Fibroblast of upper back skin (primary cell): ENCODE measurements at places on chromosomes 12 and 14.

DNA sequence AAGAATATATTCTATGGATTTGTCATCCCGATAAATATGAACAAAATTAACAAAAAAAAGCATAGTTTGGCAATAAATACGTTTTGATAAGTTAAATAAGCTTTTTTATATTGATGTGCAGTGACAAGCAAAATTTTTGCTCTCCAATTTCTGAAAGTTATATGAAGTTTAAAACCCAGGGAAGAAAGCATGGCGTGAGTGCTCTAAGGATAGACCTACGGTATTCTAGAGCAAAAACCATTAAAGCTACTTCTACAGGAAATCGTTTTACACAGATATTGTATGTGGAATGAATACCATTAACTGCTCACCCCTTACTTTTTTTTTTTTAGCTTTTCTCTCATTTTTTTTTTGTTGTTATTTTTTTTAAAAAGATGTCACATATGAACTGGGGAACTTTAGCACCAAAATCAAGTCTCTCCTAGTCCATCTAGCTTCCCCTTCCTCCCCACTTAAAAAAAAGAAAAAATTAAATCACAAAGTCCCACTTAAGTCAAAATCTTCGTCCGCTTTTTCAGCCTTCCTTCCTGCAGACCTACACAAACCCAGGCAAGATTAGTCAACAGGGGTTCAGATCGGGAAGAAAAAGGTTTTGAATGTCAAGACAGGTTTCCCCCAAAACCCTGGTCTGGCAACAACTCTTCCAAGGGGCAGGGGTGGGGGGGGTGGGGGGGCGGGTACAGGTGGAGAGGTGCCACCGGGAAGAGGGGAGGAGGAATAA lies 4.4 kb downstream of the ZFP36L1 start:
- DNase-seq: no peak

DNA sequence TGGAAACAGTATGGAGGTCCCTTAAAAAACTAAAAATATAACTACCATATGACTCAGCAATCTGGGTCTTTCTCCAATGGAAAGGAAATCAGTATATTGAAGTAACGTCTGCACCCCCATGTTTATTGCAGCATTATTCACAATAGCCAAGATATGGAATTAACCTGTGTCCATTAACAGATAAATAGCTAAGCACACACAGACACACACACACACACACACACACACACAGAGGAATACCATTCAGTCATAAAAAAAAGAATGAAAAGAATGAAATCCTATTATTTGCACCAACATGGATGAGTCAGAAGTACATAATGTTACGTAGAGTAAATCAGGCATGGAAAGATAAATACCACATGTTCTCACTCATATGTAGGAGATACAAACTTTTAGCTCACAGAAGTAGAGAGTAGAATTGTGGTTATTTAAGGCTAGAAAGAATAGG lies 4.7 kb downstream of the KLRK1 start:
- DNase-seq: peak; percentile 86

- no peak for DNase-seq
These were observed 1061.0 kb upstream of the TMEM132C start for GRCh38 chr12:127205781-127206555.

DNA sequence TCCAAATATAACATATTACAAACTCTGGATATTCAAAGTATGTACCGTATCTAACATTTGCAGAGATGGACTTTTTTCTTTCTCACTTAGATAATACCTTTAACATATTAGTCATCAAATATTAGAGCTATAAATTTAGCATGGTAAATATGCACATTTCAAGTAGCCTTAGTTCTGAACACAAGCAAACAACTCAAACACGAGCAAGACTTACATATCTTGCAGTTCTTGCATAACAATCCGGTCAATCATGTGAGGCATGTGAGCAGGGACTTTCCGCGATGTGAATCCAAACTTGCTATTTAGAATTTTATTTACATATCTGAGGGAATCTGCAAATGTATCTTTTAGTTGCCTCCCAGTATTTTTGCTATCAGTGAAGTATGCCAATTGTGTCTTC lies 22.1 kb upstream of the SYCP3 start:
- no peak for DNase-seq

- DNase-seq: no peak
These were observed 435.7 kb upstream of the MDGA2 start for GRCh38 chr14:48111151-48111550.

DNA sequence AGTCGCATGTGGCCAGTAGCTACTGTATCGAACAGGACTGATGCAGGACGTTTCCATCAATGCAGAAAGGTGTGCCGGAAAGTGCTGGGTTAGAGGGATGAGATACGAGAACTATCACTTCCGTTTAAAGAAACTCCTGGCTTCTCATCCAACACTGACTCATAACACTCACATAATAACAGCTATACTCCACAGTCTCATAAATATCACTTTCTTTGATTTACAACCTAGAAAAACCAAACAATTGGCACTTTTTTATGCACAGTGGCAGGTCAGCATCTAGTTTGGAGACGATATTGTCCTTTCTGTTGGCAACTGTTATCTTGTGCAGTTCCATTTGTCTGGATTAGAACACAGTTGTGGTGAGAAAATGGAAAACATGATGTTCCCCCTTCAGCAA lies 43.4 kb downstream of the SLC25A21 start:
- DNase-seq: no peak

DNA sequence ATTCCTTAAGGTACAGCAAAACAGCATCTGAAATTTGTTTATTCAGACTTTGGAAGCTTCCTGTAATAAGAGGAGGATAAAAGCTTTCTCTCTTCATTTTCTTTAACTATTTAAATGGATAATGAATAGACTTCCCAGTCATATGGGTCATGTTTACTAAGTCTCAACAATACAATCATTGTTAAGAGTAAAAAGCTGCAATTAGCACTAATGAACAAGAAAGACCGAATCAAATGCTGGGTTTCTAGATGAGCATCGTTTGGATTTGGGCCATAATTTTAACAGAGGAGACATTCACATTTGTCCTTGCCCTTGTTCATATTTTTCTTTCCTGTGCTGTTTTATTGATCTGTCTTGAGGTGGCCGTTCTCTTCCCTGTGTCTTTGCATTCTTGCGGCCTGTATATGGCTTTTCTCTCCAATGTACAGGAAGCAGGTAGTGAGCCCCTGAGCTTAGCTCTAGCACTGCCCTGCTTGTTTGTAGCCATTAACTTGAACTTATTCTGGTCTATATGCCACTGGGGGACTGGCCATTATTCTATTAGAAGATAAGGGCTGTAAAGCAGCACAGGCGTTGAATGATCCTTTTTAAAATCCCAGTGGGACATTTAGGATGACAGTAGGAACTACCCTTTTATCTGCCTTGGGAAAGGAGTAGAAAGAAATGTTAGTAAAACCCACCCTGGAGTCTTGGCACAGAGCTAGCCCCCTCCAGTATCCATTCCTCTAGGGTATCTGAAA lies 34.6 kb downstream of the ABHD12B start:
- no peak for DNase-seq

DNA sequence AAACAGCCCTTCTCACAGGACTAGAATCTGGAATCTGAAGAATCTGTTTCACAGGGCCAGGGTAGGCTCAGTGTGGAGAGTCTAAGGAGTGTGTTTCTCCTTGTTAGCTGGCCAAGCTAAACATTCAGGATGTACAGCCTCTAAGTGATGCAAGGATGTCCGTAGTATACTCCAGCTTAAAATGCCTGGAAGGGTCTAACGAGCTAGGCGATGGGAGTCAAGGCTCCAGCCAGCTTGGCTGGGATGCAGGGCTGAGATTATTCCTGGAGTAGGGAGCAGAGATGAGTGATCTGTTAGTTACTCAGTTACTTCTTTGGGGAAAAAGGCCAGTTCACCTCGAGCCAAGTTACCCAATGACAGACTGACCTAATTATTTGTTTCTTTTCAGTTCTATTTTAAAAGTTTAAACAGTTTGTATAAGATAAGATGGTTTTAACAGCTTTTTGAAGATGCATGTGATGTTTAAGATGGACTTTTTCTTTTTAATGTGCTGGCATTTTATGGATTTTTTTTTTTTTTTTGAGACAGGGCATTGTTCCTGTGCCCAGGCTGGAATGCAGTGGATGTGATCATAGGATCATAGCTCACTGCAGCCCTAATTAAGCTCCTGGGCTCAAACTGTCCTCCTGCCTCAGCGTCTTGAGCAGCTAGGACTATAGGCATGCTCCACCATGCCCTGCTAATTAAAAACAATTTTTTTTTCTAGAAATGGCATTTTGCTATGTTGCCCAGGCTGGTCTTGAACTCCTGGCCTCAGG lies 41.1 kb downstream of the SYNE2 start:
- DNase-seq: peak; percentile 93

DNA sequence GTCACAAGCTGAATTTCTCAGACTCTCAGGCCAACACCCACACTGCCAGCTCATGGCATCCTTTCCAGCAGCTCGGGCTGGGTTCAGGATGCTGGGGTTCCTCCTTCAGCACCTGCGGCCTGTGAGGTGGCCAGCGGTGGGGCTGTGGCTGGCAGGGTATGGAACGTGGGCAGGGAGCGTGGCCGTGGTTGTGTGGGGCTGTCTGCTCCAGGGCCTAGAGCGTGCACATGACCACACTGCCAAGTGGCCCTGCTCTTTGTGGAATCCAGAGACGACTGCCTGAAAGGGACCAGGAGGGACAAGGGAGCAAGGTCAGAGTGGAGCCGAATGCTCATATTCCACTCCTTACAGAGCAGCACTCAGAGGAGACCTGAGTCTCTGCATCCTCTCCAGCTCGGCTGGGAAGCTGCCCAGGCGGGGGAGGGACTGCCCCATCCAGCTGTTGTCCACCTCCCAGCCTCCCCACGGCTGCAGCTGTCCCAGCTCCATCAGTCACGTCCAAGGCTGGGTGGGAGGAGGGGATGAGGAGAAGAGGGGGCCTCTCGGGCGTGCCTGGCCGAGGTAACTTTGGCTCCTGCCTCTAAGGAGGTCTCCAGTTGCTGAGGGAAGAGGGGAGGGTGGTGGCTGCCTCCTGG lies 71.3 kb downstream of the TSPAN9 start:
- DNase-seq: no peak

GRCh38 chr12:85509857-85510256 lies 229.8 kb downstream of the ALX1 start:
- no peak for DNase-seq

GRCh38 chr12:12714276-12715021 lies 2.7 kb upstream of the CDKN1B start:
- no peak for DNase-seq

DNA sequence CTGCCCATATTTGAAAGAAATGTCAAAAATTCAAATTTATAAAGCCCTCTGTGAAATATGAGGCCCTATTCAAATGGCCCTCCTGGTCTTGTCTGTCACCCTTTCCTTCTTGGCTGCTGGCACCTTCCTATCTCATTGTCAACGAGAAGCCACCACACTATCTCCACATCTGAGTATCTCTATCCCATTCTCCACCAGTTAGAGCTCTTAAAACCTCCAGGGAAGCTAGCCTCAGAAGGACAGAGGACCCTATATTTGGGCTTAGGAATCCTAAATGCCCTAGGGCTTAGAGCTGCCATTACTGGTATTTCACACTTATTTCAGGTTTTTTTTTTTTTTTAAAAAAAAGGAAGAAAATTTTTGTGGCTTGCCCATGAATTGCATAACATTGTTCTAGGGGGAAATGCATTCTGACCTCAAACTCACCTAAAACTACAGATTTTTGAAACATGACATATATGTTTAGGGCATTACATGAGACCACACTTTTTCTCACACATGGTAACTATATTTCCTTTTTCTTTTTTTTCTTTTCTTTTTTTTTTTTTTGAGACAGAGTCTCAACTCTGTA lies 25.0 kb downstream of the SLC25A21 start:
- peak; percentile 55 for DNase-seq

DNA sequence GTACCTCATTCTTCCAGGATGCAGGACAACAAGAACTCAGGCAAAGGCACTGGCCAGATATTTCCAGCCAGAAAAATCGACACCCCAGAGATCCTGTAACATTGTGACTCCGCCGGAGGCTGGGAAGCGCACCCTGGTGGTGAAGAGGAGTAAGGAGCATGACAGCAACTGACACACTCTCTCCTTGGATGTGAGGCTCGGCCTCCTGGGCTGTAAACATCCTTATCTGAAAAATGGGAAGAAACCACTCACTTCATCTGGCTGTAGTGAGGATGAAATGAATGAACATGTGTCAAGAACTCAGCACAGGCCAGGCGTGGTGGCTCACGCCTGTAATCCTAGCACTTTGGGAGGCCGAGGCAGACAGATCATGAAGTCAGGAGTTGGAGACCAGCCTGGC lies 27.5 kb downstream of the TCHP start:
- peak; percentile 28 for DNase-seq

DNA sequence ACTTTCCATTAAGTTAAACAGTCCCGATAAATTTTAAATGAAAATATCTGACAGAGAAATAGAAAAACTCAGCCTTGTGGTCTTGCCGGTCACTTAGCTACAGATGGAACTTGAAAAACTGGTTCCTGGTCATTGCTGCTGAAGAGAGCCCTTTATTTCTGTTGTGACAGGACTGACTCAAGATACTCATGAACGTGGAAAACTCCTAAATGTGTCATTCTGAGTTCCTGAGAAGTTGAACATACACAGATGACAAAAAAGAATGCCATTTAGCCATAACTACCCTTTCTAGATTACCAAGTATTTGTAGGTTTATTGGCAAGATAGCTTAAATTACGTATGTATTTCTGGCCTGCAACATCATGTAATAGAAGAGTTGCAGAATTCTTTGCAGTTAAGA lies 134.2 kb downstream of the HMGA2 start:
- no peak for DNase-seq

DNA sequence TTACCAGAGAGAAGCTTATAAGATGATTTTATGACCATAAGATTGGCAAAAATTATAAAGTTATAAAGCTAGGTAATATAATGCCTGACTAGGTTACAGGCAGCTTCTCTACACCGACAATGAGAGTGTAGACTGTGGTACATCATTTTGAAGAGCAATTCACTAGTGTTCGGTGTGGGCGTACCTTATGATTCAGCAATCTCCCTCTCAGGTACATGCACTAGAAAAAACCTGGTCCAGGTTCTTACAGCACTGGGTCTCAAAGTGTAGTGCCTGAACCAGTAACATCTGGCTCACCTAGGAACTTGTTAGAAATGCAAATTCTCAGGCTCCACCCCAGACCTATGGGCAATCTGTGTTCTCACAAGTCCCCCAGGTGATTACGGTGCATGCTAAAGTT lies 106.7 kb downstream of the RERG start:
- no peak for DNase-seq

GRCh38 chr14:69625299-69626131 lies 14.1 kb downstream of the SUSD6 start:
- DNase-seq: no peak

DNA sequence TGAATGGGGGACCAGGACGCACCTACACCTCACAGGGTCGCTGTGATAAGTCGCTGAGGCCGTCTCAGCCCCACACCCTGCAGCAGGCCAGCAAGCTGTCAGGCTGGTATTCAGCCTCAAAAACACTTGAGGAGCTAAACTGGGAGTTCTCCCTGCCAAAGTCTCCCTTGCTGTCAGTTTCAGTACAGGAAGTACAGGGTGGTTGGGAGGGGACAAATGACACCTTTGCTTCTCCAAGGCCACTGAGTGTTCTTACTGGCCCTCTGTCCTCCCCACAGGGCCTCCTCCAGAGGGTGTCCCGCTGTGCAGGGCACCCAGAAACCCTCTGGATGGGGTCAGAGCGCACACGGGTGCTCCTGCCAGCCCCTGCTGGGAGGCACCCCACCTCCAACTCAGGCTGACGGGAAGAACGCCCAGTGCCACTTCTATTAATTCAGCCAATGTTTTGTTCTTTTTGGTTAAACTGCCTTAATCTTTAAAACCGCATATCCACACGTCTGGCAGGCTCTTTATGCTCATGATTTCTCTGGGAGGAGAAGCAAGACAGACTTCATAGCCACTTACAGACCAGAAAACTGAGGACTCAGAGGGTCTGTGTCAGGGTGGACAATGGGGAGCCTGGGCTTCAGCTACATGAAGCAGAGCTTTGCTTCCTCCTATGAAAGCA lies 75.9 kb downstream of the ITPK1 start:
- DNase-seq: no peak
